Large intestine (tissue), 12 donors: ENCODE measurements at places on chromosomes 12 and 14.

DNA sequence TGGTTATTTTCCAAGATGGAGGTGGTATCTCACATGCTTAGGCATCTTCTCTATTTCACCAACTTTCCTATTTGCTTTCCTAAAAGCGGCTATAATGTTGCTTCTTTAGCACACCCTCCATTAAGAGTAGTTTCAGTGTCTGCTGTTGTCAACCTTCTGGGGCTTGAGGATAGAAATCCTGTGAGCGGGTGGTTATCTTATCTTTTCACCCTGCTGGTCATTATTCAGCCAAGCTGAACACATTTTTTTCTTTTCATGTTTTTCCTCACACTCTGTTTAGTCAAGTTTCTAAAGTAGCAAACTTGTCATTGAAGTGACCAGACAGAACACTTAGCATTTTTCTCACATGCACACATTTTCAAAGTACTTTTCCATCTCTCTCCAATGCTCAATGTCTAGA, 104.5 kb downstream of the SLC8A3 start:
- no peak for DNase-seq

DNA sequence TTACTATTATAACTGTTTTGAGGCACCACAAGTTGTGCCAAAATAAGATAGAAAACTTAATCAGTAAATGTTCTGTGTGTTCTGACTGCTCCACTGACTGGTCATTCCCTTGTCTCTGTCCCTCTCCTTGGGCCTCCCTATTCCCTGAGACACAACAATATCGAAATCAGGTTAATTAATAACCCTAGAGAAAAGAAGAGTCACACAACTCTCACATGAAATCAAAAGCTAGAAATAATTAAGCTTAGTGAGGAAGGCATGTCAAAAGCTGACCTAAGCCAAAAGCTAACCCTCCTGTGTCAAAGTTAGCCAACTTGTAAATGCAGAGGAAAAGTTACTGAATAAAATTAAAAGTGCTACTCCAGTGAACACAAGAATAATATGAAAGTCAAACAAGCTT, 53.8 kb upstream of the CCDC196 start:
- DNase-seq, result peak; percentile 21

DNA sequence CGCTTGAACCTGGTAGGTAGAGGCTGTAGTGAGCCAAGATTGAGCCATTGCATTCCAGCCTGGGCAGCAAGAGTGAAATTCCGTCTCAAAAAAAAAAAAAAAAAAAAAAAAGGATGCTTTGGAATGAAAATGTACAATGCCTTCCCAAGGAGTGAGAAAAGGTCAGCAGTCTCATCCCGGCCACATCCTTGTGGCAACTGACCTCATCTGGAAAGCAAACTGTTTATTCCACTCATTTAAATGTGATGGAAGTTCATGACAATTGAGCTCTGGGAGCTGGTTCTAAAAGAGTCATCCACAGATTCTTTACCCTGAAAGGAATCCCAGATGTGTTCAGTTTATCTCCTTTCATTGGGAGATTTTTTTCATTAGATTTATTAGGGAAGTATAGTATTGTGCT, 19.4 kb upstream of the LIMA1 start:
- DNase-seq, result no peak

GRCh38 chr12:56258068-56258819, at the start of gene ANKRD52:
Gene ANKRD52, minus strand, starts transcription at chr12:56258384. Its CDS starts 115 bp downstream, at chr12:56258269.
- peak; percentile 69 for DNase-seq

GRCh38 chr14:104443391-104444158, 136.0 kb upstream of the C14orf180 start:
- no peak for DNase-seq

- no peak for DNase-seq
Measured at GRCh38 chr12:64311877-64312276, 78.7 kb downstream of the C12orf56 start.

GRCh38 chr14:75489480-75489837, 32.8 kb upstream of the BATF start:
- DNase-seq, result no peak

DNA sequence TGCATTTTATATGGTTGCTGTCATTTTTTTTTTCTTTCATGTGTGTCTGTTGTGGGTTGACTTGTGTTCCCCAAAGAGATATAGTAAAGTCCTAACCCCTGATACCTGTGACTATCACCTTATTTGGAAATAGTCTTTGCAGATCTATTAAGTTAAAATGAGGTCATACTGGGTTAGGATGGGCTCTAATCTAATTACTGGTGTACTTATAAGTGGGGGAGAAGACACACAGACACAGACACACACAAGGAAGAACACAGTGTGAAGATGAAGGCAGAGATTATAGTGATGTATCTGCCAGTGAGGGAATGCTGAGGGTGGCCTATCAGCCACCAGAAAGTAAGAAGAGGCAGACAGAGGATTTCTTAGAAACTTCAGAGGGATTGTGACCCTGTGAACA, 318.4 kb upstream of the ATP2B1 start:
- DNase-seq, result no peak

DNA sequence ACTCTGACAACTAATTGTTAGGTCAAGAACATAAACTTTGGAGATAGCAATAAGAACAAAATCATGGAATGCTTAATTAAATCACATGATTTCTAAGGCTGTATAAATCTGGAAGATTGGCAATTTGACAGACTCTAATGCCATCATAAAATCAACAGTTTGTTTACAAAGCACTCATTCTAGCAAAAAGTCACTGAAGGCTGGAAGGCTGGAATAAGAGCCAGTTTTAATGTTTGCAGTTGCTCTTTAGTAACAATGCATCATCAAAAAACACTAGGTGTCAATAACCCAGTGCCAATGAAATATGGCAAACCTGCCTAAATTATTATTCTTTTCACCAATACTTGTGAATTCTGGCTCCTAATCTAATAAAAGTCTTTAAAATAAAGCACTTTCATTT, 65.0 kb downstream of the NUMB start:
- no peak for DNase-seq

DNA sequence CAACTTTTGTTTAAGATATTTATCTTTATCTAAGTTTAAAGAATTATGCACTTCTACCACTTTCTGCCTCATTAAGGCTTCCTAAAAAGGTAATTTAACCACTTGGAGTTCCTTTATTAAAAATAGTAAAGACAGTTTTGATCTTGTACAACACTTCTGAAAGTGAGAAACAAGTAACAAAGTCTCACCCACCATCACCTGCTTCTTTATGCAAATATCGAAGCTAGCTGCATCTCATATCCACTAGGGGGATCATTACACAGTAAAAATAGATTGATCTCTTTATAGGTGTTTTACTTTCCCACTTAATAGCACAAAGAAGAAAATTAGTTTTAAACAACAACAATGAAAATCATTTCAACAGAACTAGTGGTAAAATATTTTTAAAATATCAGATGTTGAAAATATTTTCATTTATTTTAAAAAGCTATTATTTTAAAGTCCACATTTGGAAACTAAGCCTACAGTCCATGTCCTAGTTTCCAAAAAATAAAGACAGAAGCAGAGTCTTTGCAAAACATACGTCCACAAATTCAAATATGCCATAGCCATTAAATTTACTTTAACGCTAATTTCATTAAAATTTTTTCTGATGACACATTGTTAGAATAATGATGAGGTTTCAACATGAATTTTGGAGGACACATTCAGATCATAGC, 160.0 kb upstream of the SOX5 start:
- no peak for DNase-seq

DNA sequence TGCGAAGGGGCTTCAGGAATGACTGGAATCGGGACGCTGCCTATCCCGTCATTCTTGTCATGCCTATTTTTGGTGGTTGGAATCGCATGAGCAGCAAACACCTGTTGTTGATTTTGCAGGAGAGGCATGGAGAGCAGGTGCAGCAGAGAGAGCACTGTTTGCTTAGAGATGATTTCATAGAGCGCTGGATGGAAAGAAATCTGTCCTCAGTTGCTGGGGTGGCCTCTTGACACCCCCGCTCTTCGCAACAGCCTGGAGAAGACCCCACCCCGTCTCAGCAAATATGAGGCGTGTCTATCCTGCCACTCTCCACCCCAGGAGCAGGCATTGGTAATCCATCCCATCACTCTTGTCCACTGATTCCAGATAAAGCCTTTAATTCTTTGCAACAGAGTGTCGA, 19.3 kb upstream of the NCOR2 start:
- peak; percentile 44 for DNase-seq

DNA sequence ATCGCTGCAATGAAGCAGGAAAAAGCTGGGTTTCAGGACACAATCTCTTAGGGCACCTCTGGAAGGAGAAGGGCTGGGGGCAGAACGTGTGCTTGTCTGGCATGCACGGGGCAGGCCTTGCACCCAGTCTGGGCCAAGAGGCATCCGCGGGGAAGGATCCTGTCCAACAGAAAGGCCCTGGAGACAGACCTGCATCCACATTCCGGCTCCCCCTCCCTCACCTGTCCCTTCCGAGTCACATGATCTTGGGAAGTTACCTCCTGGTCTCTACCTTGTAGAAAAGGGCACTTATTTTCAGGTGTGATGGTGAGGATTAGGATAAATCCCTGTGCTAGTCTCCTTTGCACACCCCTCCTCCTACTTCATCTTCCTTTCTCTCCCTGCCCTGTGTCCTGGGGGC, 25.4 kb downstream of the CLMN start:
- DNase-seq, result no peak

DNA sequence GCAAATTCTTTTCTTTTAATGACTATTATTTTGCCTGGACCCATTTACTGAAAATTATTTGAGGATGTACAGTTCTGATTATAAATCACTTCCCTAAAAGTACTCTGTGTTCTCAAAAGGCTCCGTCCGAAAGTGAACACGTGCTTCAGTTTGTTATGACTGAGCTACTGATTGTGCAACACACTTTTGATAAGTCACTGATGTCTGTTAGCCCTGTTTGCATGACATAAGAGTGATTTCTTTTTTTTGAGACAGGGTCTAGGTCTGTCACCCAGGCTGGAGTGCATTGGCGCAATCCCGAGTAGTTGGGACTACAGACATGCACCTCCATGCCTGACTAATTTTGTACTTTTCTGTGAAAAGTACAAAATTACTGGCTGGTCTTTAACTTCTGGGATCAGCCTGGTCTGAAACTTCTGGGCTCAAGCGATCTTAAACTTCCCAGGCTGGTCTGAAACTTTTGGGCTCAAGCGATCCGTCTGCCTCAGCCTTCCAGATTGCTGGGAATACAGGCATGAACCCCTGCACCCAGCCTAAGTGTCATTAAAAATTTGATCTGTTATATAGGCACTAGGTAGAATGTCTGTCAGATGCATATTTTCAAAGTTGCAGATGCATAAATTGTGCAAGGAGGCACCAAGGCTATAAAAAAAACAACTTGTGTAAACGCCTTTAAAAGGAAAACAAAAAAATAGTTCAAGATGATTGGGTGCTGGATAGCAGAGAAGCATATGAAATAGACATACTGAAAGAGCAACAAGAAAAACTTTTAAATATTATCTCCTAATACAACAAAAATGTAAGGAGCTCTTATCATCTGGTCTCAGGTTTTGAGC, 111.5 kb downstream of the SRGAP1 start:
- DNase-seq, result peak; percentile 16

GRCh38 chr14:77372304-77372841, 4.5 kb downstream of the TMED8 start:
- no peak for DNase-seq

- DNase-seq, result no peak
Measured at GRCh38 chr12:8676651-8677050, 14.0 kb upstream of the MFAP5 start.

- no peak for DNase-seq
Measured at GRCh38 chr14:44759277-44759676, 202.5 kb downstream of the KLHL28 start.

GRCh38 chr12:56374726-56375597, 12.3 kb upstream of the APOF start:
- DNase-seq, result peak; percentile 81

DNA sequence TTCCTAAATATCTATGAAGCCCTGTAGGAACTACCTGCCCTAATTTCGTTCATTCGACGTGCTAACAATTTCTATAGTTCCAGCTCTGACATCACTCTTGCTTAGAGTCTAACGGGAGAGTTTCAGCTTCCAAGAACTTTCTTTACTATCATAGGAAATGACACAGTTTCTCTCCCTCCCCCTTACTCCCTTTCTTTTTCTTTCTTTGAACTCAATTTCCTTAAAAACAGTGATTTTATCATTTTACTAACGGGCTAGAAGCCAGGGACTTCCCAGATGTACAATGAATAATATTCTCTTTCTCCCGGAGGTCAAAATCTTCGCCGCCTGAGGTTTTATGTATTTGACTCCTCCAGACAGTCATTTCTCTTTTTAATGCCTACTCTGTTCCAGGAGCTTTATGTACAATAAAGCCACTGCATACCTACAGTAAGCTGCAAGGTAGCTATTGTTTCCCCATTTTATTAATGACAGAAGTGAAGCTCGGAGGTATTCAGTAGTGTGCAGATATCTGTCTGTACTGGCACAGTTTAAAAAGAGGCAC, 15.7 kb downstream of the SMCO2 start:
- DNase-seq, result peak; percentile 8

- no peak for DNase-seq
Measured at GRCh38 chr14:101460521-101460920, 100.8 kb upstream of the DIO3 start.

DNA sequence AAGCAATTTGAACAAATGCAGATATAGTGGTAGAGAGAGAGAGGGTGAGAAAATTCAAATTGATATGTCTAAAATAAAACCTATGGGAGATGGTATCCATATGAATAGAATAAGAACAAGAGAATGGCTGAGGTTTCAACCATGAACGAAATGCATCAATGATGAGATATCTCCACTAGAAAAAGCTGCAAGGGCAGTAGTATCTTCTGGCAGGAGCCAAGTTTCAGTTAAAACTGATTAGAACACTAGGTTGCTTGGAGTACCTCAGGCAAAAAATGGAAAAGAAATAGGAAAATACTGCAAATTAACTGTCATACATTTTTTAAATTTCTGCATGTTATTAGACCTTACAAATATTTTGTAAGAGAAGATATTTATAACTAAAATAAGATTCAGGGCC, 151.3 kb downstream of the ANKS1B start:
- DNase-seq, result no peak

DNA sequence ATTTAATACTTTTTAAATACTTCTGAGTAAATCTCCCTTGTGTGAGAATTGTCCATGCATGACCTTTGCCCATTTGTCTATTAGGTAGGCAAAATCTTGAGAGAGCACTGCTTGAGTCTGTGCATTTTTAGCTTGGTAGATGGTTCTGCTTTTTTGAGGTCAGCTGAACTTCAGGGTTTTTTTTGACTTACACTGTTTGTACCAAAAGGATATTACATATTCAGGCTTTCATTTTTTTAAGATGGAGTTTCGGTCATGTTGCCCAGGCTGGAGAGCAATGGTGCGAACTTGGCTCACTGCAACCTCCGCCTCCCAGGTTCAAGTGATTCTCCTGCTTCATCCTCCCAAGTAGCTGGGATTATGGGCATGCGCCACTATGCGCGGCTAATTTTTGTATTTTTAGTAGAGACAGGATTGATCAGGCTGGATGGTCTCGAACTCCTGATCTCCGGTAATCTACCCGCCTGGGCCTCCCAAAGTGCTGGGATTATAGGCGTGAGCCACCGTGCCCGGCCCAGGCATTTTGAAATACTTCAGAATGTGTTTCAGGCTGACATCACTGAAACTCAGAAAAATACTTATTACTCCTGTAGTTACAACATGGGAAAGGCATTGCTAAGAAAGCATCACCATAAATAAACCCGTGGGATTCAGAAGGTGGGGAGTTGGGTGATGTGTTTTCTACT, 11.1 kb downstream of the RASSF3 start:
- DNase-seq, result no peak
